ENCODE measurements at places on chromosomes 7 and 10.

GRCh38 chr10:127875916-127876315 lies 16.8 kb downstream of the CLRN3 start:
- DNase-seq, result no peak

DNA sequence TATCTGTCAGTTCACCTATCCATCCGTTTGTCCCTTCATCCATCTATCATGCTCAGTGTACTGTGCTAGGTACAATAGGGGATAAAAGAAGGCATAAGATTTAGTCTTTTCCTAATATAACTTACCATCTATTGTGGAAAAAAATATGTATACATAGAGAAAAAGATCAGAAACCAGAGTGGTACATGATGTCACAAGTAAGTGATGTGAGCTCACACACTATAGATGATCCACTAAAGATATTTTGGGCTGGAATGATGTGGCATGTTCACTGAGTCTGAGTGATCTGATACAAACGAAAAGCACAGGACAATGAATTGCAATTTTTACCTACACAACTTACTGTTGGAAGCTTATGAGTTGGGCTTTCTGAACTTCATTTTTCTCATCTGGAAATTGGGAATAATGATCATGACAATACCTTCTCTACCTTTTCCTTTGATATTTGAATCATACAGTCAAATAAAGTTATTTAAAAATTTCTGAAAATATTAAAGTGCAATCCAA lies 2.7 kb upstream of the TFAM start:
- DNase-seq, result no peak

- no peak for DNase-seq
Observed at GRCh38 chr10:75018251-75018650, 93.2 kb upstream of the SAMD8 start.

DNA sequence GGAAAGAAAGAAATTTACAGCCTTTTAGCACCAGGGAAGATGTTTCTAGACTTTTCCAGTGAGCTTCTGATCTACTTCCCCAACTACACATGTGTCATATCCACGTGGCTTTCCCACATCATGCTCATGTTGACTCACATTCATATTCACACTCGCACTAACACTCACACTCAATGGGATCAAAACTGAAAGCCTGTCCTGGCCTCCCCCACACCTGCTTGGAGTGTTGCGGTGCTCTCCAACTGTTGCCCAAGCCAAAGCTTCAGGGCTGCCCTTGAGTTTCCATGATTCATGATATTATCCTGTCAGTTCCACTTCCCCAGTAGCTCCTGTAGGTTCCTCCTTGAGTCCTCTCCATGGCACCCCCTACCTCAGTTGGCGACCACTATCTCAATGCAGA lies 444.4 kb downstream of the GATA3 start:
- DNase-seq, result peak; percentile 49

DNA sequence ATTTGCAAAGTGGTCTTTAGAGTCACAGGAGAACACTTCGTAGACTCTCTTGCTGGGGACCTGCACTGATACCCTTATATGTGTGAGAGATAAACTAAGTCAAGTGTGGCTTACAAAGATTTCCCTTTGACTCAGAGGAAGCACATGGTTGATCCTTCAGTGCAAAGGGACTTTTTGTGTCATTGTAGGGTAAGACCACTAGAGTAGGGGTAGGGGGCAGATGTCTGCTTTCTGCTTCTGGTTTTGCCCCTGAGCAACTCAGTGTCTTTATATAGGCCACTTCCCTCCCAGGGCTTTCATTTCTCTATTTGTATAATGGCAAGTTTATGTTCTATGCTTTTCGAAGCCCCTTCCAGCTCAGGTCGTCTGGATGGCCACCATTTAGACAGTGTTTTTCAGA lies 281.7 kb downstream of the SORCS3 start:
- DNase-seq, result no peak

- no peak for DNase-seq
Observed at GRCh38 chr10:108787932-108788331, 1135.4 kb downstream of the XPNPEP1 start.

DNA sequence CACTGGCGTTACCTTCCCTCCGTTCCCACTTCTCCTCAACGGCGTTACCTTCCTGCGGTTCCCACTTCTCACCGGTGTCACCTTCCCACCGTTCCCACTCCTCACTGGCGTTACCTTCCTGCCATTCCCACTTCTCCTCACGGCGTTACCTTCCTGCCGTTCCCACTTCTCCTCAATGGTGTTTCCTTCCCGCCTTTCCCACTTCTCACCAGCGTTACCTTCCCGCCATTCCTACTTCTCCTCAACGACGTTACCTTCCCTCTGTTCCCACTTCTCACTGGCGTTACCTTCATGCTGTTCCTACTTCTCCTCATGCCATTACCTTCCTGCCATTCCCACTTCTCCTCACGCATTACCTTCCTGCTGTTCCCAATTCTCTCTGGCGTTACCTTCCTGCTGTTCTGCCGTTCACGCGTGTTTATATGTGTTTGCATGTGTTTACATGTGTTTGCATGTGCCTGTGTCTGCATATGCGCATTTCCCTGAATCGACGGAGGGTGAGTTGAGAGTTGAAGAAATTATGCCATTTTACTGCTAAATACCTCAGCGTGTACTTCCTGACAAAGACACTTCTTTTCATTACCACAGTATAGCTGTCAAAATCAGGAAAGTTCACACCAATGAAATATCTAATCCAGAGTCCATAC lies 23.2 kb upstream of the CFAP46 start:
- peak; percentile 33 for DNase-seq

GRCh38 chr10:58838561-58839208 lies 326.0 kb downstream of the BICC1 start:
- no peak for DNase-seq

DNA sequence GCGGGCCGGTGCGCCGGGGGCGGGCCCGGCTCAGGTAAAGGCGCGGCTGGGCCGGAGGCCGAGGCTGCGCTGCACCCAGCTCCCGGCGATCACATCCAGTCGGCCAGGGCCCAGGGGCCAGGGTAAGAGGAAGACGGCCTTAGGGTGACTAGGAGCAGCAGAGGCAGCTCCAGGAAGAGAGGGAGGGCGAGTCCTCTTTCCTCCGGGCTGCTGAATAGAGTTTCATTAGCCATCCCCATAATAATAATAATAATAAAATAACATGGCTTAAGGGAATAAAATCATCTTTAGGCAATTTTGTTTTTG lies 44.8 kb upstream of the CDK1 start:
- DNase-seq, result no peak

- DNase-seq, result peak; percentile 66
Observed at GRCh38 chr7:134890246-134891240, 95.8 kb upstream of the AGBL3 start.

DNA sequence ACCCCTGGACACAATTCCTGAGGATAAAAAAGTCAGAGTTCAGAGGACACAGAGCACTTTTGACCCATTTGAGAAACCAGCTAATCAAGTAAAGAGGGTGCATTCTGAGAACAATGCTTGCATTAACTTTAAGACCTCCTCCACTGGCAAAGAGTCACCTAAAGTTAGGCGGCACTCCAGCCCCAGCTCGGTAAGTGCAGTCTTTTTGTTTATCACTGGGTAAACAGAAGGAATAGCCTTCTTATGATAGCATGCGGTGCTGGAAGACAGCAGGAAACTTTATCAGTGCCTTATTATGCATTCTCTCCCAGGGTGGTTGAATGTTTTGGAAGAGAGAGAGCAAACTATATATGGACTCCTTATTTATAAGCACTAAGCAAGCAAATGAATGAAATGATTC lies 130.5 kb downstream of the CDK14 start:
- DNase-seq, result no peak

DNA sequence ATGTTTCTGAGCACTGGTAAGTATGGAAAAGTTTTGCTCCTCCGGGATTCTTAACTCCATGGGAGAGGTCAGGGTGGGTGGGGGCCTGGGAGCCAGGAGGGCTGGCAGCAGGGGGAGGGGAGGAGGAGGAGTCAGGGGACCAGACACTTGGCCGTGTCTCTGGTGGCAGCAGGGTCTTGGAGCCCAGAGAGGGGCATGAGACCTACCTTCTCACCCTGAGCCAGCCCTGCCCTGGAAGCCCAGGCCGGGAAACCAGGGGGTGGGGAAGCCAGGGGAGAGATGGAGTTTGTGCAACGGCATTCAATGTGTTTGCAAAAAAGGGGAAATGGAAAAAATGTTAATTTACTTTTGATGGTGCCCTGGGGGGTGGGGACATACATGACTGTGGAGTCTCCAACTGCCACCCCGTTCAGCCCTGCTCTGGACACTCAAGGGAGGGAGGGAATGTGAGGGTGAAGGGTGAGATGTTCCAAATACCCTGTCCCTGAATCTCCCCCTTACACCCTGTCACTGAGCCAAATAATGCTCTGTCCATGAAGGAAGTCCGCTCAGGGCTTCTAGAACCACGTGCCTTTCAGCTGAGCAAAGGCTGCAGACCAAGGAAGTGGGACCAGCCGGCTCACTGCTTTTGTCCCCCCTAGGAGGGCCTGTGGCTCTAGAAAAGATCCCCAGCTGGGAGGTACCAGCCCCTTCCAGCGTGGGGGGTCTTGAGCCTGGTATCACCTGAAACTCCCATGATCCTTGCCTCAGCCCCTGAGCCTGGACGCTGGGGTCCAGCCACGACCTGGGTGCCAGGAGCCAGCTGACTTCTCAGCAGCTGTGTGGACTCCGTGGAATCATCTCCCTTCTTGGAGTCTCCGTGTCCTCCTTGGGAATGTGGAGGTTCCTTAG lies 48.3 kb downstream of the TMEM270 start:
- DNase-seq, result no peak

DNA sequence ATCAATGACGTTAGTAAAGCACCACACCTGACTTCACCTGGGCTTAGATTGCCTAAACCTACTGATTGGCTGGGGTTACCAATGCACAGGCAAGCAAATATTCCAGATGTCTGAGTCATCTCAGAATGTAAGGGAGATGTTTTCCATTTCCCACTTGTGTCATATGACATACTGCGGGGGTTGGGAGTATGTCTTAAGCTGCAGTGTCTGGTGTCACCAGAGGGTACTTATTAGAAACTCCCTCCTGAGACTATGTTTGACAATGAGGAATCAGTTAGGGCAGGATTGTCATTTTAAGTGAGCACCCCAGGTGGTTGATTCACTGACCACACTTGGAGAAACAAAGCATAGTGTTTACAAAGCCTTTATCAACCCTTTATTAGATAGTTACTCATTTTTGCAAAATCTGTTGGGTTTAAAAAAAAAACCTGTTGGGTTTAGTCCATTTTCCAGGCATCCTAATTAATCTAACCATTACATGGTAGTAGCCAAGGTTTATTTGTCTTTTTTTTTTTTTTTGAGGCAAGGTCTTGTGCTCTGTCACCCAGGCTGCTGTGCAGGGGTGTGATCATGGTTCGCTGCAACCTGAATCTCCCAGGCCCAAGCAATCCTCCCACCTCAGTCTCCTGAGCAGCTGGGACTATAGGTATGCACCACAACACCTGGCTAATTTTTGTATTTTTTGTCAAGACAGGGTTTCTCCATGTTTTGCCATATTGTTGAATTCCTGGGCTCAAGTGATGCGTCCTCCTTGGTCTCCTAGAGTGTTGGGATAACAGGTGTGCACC lies 72.5 kb downstream of the CDK6 start:
- DNase-seq, result peak; percentile 94

DNA sequence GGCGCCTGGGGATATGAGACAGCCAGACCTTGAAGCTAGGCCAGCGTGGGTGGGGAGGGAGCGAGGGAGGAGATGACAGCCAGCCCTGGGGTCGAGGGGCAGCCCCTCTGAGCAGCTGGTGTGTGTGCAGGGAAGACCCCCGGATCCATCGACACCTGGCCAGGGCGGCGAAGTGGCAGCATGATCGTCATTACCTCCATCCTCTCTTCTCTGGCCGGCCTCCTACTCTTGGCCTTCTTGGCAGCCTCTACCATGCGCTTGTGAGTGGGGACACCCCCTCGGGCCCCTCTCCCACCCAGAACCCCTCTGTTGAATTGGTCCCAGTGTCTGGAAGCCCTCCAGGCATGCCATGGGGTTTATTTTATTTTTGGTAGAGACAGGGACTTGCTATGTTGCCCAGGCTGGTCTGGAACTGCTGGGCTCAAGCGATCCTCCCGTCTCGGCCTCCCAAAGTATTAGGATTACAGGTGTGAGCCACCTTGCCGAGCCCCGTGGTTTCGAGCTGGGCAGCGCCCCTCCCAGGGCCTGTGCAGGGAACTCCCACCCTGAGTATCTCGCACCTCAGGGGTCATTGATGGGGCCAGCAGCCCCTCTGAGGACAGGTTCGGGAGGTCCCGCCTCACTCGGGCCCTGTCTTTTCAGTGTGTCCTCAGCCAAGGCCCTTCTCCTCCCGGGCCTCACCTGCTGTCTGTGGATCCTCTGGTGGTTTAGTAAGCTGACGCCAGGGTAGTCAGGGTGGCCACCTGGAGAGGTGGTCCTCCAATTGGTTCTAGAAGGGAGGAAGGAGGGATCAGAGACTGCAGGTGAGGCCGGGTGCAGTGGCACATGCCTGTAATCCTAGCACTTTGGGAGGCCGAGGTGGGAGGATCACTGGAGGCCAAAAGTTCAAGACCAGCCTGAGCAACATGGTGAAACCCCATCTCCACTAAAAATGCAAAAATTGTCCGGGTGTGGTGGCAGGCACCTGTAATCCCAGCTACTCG lies 3.8 kb downstream of the UPK3B start:
- DNase-seq, result no peak

GRCh38 chr10:117685431-117685830 lies 142.9 kb downstream of the EMX2 start:
- no peak for DNase-seq

- DNase-seq, result no peak
Observed at GRCh38 chr7:1624999-1625927, 44.8 kb upstream of the ELFN1 start.

DNA sequence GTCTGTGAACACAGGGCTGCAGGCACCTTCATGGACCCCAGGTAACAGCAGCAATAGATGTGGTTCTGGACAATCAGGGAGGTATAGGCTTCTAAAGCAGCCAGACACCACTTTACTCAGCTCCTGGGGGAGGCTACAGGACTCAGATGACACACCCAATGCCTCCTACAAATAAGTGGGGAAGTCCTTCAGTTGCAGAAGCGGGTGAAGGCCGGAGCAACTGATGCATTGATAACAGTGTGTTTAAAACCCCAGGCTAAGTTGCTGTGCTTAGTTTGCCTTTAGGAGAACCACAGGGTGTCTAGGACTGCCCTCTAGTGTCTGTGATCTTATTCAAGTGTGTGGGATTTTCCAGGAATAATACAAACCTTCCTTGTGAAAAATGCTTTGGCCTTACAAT lies 5.9 kb upstream of the ITGA8 start:
- no peak for DNase-seq

DNA sequence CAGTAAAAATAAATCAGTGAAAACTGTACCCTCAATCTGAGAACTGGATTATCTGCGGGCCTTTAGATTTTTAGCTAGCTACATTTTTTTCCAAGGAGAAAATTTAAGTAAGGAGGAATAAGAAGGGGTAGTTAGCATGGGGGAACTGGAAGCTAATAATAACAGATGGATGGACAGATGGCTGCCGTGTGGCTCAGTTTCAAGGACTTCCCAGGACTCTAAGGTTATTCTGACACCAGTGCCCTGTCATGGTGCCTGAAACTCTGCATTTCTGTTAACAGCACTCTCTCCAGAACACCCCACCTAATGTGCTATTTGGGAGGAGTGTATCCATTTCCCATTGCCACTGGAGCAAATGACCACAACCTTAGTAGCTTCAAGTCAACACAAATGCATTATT lies 75.7 kb upstream of the PDE1C start:
- no peak for DNase-seq
